ENCODE measurements at places on chromosomes 5 and 9.
A peak's percentile ranks its signal among the peaks of the same experiment; 100 is the strongest.

DNA sequence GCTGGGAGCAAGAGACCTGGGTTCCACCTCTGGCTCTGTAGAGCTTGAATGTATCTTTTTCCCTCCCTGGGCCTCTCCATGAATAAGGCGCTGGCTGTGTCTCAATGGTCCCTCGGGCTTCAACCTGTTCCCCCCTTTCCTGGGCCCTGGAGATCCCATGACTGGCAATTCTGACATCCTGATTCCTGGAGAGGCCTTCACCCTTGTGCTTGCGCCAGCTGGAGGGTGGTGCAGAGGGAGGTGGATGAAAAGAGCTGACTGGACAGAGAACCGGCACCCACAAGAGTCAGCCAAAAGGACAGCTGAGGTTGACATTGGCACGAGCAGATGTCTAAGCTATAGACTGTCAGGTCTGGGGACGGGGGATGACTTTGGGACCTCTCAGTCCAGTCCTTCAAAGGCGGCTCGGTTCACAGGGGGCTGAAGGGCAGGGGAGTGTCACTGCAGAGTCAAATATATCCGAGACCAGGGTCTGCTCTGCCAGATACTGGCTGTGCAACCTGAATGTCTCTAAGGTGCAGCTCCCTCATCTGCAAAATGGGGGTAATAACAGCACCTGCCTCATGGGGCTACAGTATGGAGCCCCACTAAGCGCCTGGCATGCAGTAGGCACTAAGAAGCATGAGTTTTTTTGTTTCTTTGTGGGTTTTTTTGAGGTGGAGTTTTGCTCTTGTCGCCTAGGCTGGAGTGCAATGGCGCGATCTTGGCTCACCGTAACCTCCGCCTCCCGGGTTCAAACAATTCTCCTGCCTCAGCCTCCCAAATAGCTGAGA lies 13.8 kb downstream of the DNM1 start:
- DNase-seq: no peak

DNA sequence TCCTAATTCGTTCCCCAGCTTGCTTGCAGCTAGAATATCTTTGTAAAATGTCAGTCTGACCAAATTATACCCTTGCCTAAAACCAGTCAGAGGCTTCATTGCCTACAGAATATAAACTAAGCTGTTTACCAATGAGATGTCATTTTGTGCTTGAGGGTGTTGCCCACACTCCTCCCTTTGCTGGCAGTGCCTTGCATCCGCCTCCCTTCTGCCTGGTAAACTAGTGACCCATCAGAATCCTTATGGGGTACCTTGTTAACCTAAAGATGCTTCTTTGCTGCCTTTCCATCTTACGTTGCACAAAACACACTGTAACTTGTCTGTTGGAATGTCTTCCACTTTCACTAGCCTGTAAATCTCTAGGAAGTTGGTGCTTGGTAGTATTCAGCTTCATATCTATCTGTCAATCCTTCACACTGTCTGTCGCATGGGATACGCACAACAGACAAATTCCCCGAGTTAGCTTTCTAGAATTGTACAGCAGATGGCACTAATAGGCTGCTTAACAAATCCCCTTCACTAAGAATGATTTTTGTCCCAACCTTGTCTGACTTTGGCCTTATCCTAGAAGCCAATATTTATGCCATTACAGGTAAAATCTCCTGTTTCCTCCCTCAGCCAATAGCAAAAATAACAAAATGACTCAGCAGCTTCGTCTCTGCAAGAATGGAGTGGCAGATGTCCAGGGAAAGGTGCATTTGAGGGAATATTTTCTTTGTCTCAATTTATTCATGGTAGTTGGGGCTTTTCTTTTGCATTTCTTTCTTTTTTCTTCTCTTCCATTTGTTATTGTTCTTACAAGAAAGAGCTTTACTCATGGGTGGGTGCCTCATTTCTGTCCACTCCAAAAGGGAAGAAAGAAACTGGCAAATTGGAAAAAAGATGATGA lies 3.0 kb downstream of the NUDT2 start:
- no peak for DNase-seq

DNA sequence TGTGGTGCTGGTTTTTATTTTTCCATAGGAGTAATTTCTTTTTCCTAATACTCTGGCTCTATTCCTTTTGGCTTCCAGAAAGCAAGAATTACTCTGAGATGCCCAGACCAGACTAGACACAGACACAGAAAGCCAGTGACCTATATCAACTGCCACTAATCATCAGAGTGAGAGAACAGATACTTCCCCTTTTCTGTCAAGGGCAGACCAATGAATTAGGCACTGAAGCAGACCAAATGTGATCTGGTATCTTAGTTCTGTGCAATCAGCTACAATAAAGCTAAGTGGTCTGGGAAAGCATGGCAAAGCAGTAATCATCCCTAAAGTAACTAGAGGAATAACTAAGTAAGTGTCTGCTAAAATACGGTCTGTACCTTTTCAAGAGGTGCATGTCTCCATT lies 239.1 kb downstream of the ELAVL2 start:
- no peak for DNase-seq

DNA sequence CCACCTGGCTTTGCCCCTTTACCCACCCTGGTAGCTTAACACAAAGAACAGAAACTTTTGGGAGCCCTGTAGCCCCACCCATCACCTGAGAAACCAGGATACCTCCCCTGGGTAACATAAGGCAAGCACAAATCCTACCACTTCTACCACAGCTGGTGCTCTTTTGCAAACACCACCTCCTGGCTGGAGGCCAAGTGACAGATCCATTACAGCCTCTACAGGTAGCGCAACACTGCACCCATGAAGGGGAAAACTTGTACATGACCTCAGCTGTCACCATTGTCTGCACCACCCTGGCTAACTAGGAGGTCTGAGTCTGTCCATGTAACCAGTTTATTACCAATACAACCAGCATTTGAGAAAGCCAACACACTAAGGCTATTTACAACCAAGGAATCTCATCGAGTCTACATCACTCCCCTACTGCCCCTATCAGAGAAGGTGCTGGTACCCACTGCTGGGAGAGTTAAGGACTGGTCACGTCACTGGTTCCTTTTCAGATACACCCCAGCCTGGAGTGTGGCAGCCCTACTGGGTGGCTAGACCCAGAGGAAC lies 128.6 kb downstream of the PJA2 start:
- peak; percentile 74 for DNase-seq

DNA sequence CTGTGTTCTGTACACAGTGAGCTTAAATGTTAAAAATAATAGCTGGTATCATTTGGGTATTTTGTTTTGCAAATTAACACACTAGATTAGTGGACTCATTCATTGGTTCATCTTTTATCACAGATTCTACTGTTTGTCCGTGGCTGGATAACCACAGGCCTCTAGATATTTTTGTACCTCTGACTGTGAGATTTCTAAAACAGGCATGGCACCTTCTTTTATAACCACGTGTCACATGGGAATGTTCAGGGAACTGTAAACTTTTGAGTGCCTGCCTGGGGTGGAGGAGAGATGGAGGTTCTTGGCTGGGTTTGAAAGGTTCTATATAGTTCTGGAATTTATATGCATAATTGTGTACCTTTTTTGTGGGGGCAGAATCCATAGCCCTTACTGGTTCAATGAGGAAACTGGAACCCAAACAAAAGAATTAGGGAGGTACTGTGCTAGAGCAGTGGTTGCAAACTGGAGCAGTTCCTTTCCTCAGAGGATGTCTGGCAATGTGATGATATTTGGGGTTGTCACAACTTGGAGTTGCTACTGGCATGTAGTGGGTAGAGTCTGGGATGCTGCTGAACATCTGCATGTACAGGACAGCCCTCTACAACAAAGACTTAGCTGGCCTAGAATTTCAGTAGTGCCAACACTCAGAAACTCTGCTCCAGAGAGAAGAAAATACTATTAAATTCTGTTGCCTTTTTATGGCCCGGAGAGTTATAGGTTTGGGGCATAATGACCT lies 16.9 kb downstream of the TLE4 start:
- DNase-seq: no peak

DNA sequence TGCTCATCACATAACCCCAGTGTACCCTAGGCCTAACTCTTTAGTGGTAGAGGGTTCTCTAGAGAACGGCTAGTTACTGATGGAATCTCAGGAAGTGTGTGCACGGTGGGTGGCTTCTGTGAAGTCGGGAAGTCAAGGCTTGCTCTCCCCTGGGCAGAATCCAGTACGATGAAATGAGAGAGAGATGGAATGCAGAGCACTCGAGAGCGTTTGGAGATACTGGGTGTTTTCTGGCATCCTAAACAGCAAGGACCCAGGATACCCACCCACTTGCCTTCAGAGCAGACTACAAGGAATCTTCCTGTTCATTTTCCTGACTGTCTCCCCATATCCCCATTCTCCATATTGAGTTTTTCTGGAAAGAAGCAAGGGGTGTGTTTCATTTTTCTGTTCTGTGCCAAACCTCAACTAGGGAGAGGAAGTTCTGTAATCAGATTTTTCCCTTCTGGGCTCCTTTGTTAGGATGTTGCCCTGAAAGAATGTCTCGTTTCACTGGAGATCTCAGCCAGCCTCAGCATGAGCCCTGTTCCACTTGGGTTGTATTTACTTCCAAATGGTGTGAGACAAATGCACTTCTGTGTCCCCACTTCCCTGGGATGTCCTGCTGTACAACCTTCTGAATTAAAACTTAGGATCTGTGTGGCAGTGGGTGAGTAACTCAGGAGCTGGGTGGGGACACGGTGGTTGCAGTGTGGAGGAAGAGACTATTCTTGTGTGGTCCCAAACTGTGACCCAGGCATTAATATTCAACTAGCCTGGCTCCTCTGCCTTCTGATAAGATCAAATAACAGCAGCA lies 108.9 kb upstream of the SPRY4 start:
- no peak for DNase-seq

DNA sequence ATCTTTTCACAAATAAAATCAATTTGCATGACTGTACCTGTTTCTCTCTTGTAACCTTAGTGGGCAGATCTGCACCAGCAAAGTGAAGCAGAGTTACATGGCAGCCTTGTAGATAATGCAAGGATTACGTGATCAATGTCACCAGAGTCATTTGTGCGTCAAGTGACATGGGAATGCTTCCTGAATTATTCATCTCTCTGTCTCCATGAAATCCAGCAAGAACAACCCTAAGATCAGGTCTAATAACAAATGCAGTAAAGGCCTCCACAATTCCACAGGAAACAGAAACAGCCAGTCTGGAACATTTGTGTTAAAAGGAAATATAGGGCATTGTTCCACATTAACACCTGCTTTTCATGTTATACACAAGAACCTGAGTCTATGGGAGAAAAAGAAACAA lies 7.8 kb downstream of the GZMA start:
- DNase-seq: no peak

DNA sequence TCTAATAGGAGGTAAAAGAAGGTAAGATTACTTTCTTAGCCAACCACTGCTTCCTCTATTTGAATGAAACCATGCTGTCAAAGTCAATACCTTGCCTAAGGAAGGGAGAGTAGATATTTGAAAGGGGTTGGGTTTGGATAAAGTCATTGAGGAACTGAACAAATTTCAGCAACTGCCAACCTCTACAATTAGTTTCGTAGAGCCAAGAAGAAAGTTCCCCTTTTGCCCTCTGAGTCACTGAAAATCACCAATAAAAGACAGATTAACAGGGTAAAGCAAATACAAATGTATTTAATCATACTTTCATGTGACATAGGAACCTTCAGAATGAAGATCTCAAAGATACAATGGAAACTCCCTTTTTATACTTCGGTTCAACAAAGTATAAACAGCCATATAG lies 615.7 kb downstream of the GABRG2 start:
- DNase-seq: no peak

GRCh38 chr9:6584881-6585597 lies 60.5 kb downstream of the GLDC start:
- no peak for DNase-seq

GRCh38 chr5:142013734-142014521 lies 1.1 kb upstream of the GNPDA1 start:
- no peak for DNase-seq

DNA sequence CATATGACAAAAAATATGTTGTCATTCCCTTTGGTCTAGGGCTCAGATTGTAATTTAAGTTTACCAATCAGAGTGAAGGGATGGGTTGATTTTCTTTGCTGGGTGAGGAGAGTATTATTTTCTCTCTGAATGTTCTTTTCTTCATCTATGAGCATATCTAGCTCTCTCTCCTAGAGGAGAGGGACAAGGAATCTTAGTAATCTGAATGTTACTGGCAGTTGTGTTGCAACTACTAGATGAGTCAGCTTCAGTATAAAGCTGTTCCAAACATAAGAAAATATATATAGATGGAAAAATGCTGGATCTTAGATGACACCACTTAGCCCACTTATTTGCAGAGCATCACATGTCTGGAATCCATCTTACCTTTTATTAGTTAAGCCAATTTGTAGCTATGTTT lies 259.3 kb downstream of the TUSC1 start:
- no peak for DNase-seq

DNA sequence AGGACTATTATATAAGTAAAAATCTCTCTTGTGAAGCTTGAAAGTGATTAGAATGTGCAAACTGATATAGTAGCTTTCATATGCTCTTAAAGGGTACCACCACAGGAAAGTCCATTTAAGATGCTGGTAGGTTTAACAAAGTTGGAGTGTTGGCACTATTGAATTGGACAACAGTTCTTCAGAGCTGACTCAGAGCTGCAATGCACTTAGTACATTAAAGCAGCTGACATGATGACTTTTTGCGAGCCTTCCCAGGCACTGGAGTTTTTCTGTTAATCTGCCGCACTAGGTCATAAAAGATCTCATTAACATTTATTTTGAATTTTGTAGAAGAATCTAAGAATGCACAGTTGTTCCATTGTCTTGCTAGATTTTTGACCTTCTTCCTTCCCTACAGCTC lies 243.8 kb downstream of the ADAMTSL1 start:
- DNase-seq: no peak

Data from NCI-H187 treated with DMSO at 0.1 percent for 48 hours (cell line).